ENCODE measurements at places on chromosomes 4 and X.

DNA sequence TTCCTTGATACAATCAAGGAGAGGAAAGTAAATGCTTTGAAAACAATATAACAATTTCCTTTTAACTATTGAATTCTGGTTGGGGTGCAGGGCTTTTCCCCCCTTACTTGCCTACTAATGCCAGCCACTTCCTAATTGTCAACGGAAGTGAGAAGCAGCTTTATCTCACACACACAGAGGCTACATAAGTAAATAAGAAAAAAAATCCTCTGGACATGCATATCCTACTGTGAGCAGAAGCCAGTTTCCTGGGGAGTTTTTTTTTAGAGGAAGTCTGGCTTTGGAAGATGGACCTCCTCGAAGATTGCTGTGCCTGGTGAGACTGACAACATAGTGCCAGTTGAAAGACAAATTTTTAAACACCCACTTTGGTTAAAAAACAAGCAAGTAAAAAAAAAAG lies 180.6 kb downstream of the OPHN1 start:
- DNase-seq = no peak

GRCh38 chr4:64935469-64936001 lies 526.3 kb upstream of the TECRL start:
- DNase-seq = no peak

DNA sequence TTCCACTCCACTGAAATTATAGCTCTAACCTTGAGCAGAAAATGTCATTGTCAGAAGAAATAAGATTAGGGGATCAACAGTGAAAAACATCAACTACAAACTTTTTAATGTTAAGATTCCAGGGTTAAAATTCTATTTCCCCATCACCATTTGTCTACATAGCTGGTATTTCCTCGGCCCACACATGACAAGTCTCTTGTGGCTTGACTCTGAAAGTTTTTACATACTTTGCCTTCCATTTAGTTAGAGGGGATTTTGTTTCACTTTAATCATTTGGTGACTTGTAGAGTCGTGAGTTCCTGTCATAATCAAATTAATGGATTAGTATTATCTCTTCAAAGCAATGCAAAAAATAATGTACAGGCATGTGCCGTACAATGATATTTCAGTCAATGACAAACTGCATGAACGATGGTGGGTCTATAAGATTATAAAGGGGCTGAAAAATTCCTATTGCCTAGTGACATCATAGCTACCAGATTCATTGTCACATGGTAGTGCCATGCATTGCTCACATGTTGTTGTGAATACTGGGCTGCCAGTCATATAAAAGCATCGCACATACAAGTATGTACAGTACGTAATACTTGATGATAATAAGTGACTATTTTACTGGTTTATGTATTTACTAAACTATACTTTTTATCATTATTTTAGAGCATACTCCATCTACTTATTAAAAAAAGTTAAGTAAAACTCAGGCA lies 72.0 kb downstream of the ING2 start:
- no peak for DNase-seq

- no peak for DNase-seq
Observed at GRCh38 chrX:30327762-30328161, 18.6 kb upstream of the NR0B1 start.

DNA sequence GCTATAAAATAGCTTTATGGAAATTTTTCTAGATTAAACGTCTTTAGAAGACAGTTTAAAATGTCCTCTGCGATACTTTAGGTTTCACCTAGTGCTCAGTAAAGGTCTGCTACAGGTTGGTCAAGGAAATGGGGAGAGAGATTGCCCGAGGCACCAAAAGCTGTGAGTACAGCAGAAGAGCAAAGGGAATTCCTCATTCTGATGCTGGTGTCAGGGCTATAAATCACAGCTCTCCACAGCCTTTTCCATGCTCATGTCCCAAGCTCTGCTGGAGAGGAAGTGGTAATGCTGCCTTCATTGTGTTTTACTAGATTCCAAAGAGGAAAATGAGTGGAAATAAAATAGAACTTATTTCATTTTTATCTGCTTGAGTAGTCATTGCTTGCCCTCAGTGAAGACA lies 2060.4 kb downstream of the ARAP2 start:
- DNase-seq = no peak

DNA sequence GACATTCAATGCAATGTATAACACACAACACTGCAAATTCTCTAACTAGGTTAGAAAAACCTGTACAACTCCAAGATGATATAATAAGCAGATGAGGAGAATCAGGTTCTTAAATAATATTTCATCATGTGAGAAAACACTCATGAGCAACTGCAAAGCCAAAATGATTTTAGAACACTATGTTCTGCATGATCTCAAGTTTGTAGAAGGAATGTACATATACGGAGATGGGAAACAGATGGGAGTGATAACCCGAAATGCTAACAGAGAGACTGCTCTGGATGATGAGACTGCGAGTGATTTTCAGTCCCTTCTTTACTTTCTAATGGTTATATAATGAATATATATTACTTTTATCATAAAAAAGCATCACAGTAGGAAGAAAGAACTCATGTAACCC lies 80.9 kb downstream of the PCYT1B start:
- DNase-seq = no peak

GRCh38 chr4:168028970-168029597 lies 63.3 kb upstream of the ANXA10 start:
- no peak for DNase-seq

- DNase-seq = no peak
Observed at GRCh38 chr4:58566260-58566659, 1456.1 kb upstream of the IGFBP7 start.

GRCh38 chr4:8160572-8160971 lies 2.0 kb upstream of the ABLIM2 start:
- DNase-seq = no peak

GRCh38 chr4:8488791-8489369 lies 48.3 kb downstream of the TRMT44 start:
- no peak for DNase-seq

DNA sequence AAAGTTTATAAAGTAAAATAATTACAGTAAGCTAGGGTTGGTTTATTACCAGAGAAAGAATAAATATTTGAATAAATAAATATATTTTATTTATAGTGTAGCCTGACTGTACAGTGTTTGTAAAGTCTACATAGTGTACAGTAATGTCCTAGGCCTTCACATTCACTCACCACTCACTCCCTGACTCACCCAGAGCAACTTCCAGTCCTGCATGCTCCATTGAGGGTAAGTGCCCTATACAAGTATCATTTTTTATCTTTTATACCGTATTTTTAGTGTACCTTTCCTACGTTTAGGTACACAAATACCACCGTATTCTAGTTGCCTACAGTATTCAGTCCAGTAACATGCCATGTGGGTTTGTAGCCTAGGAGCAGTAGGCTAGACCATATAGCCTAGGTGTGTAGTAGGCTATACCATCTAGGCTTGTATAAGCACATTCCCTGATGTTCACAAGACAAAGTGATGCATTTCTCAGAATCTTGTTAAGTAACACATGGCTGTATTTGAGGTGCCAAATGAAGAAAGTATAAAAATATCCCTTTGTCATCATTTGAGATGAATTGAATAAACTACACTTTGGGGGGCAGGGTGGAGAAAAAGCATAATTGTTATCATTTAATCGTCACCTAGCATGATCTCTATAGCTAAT lies 14.7 kb upstream of the KLHL8 start:
- no peak for DNase-seq

DNA sequence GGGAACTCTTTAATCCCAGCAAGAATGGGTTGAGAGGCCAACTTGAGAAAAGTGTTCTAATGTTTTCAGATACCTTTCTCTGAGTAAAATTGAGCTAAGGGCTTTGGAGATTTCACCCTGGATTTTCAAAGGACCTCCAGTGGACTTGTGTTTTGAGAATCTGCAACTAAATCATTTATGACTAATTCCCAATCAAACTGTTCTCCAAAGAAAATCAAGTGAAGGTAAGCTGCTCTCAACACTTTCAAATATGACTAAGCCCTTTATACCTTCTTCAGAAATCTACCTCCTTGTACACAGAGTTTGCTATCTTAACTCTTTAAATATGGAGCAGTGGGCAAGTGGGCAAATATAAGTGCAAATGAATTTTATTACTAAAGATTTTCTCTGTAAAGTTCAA lies 392.9 kb downstream of the PDGFC start:
- DNase-seq = no peak

- no peak for DNase-seq
Observed at GRCh38 chrX:123181233-123181914, 2.7 kb upstream of the GRIA3 start.

DNA sequence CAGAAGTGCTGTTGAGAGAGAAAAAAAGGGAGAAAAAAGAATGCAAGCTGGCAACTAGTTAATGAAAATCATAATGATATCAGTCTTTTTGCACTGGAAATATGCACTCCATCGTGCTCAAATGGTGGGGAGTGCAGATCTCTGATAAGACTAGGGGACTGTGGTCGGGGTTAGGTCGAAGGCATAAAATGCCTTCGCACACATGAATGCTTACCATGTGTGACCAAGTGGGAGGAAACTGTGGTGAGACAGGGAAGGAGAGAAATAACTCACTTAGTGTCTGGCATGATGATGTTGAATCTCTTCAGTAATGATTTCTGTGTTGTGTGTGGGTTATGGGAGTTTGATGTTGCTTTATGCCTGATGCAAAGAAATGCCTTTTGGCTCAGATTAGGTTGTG lies 358.9 kb downstream of the FBXO8 start:
- no peak for DNase-seq

GRCh38 chrX:13101441-13102139 lies 57.2 kb upstream of the FAM9C start:
- DNase-seq = peak; percentile 90

DNA sequence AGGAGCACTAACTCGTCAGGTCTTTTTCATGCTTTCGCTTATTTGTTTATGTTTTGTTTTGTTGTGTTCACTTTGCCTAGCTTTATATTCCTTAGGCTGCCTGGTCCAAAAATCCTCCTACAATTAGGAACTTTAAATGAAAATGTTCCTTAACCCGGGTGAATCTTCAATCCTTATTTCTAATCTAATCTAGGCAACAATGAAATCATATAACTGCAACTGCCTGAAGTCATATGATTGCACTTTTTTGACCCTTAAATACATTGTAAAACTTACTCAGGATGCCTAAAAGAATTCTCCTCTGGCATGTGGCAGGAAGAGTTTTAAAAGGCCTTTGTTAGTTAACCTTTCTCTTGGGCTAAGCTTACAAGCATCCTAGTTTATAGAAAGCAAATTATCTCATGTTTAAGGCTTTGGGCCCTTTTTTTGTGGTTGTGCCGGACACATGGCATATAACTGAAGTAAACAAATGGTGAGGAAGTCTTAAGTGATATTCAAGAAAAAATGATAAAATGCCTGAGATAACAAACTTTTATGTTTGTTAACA lies 279.4 kb downstream of the FAT4 start:
- DNase-seq = no peak

DNA sequence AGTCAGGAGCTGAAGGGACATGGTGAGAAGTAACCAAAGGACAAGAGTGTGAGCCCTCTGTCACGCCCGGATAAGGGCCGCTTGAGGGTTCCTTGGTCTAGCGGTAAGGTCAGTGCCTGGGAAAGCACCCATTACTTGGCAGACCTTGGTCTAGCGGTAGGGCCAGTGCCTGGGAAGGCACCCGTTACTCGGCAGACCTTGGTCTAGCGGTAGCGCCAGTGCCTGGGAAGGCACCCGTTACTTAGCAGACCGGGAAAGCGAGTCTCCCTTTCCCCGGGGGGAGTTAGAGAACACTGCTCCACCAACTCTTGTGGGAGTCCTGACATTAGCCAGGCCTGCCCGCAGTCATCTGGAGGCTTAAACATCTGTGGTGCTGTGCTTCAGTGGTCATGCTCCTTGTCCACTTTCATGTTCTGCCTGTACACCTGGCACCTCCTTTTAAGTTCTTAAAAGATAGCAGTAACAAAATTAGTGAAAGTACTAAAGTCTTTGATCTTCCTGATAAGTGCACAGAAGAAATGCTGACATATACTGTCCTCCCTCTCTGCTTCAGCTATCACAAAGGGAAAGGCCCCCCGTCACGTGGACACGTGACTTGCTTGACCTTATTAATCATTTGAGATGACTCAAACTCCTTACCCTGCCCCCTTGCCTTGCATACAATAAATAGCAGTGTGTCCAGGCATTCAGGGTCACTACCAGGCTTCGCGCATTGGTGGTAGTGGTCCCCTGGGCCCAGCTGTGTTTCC lies 9.3 kb upstream of the SEC24B start:
- DNase-seq = no peak

- no peak for DNase-seq
Observed at GRCh38 chrX:134949271-134949670, 41.5 kb upstream of the SMIM10 start.

DNA sequence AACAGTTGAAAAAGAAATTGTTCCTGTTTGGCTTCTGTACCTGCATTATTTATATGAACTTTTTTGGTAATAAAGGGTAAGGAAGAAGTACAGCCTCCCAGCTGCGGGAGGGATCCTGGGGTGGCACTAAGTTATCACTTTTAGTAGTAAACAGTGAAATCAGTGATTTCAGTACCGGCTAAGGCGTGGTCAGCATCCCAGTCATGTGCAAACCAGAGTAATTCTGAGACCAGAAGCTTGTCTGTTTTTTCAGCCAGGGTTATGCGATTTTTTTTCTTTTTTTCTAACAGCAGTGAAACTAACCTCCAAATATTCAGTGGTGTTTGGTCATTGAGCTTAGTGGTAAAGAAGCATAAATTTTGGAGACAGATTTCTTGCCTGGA lies 3.3 kb downstream of the EGF start:
- DNase-seq = no peak

GRCh38 chr4:26130173-26130572 lies 190.6 kb upstream of the RBPJ start:
- DNase-seq = no peak

DNA sequence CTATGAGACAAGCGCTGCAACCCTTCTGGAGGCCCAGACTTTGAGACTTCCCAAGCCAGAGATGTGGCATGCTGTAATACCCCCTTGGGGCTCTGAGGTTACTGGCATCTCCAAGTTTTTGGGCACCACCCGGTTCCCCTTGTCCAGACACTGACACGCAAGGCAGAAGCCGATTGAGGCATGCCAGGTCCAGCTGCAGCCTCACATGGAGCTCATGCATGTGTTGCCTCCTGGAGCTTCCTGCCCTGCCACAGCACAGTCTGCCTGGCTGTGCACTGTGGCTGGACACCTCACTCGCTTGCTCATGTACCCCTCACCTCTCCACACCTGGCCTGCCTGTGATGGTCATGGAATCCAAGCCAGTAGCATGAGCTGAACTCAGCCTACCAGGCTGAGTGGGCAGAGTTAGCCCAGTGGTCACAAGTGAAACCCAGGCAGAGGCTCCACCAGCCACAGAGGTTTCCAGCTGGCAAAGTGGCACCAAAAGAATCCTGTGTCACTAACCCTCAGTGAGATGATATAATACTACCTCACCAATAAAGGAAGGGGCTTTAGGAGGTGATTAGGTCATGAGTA lies 789.2 kb upstream of the INTU start:
- DNase-seq = no peak
